ENCODE measurements at places on chromosomes 6 and 20.

GRCh38 chr6:150263765-150264404, 104.9 kb upstream of the IYD start:
- DNase-seq: peak; percentile 11

DNA sequence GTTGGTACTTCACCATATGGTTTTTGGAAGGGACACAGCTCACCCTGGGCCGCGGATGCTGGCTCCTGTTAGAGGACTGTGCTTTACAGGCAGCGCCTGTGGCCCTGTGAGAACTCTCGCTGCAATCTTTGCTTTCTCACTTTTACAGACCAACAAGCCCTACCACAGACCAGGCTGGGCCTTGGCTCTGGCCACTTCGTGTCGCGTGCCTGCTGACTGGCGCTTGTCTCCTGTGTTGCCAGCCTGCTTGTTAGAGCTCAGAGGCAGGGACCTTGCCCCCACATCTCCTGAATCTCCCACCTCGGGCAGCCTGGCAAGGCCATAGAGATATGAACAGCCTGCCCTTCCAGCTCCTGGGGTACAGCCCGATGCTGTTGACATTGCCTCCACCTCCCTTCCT, 56.1 kb downstream of the SYNJ2 start:
- no peak for DNase-seq

GRCh38 chr20:11320033-11320432, 597.7 kb upstream of the BTBD3 start:
- DNase-seq: no peak

DNA sequence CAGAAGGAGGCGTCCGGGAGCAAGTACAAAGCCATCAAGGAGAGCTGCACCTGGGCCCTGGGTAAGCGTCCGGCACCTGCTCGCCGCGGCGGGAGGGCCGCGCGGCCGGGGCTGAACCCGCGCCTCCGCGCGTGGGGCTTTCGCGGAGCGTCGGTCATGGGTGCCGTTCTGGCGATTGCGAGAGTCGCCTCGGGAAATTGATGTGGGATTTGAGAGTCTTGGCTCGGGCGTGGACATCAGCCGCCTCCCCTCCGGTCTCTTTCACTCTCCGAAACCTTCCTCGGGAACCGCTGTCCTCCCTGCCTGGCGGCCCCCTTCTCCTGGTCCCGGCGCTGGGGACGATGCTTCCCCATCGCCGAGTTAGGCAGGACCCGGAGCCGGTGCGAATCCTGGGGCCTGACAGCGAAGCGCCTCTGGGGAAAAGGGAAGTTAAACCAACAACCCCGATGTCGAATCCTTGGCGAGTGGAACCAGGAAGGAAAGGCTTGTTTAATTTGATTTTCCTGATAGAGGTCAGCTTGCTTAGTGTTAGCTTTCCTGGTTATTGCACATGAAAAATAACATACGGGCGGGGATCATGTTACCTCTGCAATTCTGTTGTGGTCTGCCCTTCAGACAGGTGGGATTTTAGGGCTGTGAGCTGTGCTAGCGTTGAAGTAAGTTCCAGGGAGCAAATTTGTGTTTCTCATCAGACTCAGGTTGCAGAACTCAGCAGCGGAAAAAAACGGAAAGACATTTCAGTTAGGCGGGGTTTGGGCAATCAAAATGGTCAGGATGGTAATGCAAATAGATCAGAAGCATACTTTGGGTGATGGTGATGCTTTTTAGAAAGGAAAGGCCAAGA, 594 bp downstream of the ARFGEF3 start:
- peak; percentile 21 for DNase-seq

- DNase-seq: no peak
Measured at GRCh38 chr20:19947611-19948264, 69.4 kb upstream of the NAA20 start.

DNA sequence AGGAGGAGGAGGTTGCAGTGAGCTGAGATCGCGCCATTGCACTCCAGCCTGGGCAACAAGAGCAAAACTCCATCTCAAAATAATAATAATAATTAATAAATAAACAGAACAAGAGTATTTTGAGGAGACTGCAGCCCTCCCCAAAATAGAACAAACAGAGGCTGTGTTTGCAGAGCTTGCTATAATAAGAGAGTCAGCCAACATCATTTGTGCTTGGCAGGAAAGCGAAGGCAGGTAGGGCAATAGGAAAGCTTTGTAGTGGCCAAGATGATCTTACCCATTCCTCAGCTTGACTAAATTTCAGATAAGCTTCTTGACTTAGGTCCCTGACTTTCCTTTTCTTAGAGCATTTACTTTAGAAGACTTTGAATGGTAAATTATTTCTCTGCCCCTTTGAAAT, 6.7 kb downstream of the C6orf141 start:
- DNase-seq: no peak

- DNase-seq: no peak
Measured at GRCh38 chr20:50256577-50256976, 65.9 kb downstream of the CEBPB start.

GRCh38 chr20:17664025-17664633, 17.9 kb downstream of the RRBP1 start:
- no peak for DNase-seq

GRCh38 chr6:144075875-144076274, 19.5 kb downstream of the SF3B5 start:
- no peak for DNase-seq

DNA sequence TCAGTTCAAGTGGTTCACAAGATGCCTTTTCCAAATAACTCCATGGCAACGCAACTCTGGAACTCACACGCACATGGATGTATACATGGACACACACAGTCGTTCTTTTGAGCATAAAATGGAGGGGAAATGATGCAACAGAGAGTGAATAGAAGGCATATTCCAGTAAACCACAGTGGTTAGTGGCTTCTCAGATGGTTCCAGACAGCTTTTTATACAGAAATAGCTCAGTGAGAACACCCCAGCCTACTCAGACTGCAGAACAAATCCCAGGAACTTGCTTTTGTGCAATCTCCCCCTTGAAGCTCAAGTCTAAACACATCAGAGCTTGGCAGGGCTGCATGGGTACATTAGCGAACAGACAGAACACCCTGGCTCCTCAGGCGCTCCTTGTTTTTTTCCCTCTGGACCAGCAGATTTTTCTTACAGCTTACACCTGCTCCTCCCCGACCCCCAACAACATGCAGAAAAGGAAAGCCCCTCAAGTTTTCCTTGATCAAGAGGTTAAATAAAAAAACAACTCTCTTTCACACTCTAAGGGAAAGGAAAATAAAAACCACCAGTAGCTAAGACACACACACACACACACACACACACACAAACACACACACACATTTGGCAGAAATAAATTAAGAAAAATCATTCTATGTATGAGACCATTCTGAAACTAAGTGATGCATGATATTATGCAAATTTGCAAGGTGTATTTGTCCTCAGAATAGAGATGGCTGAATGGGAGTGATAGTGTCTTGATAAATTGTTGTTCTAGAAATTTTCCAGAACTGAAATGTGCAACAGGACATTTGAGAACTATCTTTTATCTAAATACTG, 51.2 kb upstream of the RANBP9 start:
- no peak for DNase-seq

- peak; percentile 36 for DNase-seq
Measured at GRCh38 chr6:89260832-89261231, 43.7 kb upstream of the GABRR1 start.

- DNase-seq: no peak
Measured at GRCh38 chr6:159508931-159509330, 184.1 kb downstream of the SOD2 start.

DNA sequence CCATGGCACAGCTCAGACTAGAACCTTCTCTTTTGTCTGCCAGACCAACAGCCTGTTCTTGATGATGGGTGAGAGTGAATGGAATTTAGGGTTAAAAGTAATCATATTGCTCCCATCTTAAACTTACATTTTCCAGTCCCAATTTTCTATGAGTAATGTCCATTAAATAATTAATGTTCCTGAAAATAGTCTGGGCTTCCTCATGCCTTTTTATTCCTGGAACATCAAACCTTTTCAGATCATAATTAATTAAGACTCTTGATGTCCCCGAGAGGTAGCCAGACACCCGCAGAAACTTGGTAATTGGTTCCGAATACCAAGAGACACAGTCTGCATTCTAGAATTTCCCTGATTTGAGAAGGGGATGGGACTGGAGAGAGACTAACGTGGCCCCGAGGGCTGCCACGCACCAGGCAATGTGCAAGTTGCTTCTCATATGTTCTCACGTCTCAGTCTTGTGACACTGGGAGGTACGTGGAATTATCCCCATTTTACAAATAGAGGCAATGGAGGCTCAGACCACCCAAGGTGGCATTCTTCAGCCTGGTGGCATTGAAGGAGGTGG, 78.6 kb upstream of the TOX2 start:
- DNase-seq: no peak

- DNase-seq: no peak
Measured at GRCh38 chr20:57577679-57578475, 17.0 kb downstream of the PCK1 start.

GRCh38 chr6:108113557-108114519, 39.3 kb upstream of the OSTM1 start:
- DNase-seq: peak; percentile 50

DNA sequence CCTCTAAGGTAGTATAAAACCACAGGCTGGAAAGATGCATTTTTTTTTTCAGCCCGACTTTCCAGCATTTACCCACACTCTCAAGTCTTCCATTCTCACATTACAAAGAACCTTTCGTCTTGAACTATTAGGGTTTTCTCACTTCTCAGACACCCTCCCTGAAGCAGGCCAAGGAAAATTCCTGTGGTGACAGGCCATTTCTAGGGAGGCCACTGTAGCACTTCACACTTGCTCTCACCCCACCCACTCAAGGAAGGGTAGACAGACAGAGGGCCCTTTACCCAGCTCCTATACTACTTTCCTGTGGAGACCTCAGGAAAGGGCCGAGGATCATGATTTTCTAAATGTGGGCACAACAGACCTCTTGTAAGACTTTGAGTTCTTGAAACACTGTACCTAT, 27.7 kb downstream of the KCNS1 start:
- DNase-seq: no peak

- DNase-seq: no peak
Measured at GRCh38 chr20:43590036-43590391, 723 bp upstream of the IFT52 start.

DNA sequence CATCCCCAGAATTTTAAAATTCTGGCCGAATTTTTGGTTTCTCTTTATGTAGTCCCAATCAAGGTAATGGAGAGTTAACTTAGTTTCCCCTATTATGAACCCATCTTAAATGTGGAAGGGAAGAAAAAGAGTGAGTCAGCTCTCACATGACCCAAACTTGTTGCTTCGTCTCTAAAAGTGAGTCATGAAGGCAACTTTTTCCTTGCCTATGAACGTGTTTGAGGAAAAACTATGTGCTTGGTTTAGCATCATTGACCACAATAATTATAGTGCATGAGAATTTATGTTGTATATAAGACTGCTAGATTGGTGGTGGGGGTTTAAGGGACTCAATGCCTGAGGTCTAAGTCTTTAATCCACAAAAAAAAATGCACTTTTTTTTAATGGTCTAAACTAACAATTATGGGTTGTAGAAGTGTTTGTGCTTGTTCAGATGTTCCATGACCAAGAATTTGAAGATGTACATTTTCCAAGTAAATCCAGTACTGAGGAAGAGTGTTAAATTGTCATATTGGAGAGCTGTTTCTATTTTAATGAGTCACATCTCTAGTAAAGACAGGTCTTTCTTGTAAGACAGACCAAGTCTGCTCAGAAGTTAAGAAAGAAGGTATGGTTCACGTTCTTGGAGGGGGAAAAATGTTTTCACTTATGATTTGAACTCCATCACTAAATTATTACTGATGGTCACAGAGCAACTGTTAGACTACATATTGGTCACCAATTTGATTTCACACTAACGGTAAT, 409.9 kb upstream of the MARCKS start:
- DNase-seq: peak; percentile 58

- DNase-seq: peak; percentile 67
Measured at GRCh38 chr6:121657972-121658371, 222.5 kb downstream of the GJA1 start.

DNA sequence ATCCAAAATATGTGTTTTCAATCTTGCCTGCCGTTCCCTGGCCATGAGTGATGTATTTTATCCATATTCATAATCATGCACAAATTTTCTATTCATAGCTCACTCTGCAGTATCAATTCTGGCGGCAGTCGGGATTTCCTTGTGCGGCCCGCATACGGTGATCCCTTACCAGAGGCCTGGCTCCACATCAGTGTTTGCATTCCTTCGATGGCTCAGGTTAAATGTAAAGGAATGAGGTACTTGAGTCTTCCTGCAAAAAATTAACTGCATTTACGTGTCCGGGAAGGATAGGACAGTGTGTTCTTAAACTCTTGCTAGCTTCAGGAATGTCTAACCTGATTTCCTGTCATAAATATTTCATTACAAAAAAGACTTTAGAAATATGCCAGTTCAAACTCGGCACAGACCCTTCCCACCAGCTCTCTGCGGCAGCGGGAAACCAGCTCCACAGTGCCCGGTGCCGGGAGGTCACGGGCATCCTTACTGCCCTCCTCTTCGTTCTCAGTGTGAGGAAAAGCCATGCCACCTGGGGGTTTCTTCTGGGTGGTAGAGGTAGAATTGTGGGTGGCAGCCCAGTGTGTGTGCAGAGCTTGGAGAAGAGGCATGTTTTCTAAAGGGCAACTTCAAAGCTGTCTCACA, 154.5 kb downstream of the MOXD1 start:
- no peak for DNase-seq

DNA sequence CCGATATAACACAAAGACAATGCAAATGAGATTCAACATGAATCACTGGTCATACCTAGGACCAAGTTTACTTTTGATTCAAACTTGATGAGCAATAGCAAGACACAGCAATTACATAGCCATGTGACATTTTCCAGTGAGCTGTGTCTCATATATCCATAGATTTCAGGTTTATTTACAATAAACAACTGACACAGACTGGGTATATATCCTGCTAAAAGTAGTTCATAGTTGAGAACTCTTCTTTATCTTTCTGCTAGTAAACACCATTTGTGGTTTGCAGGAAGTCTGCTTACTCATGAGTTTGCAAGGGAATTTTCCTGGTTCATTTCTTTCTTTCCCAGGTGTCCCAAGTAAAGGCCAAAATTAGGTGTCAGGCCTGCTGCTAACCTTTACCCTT, 343.4 kb downstream of the KIF16B start:
- DNase-seq: no peak

GRCh38 chr6:20401205-20402091, at the start of gene E2F3:
Gene E2F3 (plus strand): TSS chr6:20401879. CDS start chr6:20402233, 354 bp downstream.
- DNase-seq: peak; percentile 100

- DNase-seq: no peak
Measured at GRCh38 chr6:63458480-63459115, 113.7 kb upstream of the LOC128125822 start.

GRCh38 chr6:137434640-137435039, 59.6 kb downstream of the OLIG3 start:
- DNase-seq: no peak

GRCh38 chr6:34059914-34060313, 86.0 kb downstream of the GRM4 start:
- no peak for DNase-seq

GRCh38 chr6:131828951-131829350, 21.1 kb downstream of the ENPP1 start:
- no peak for DNase-seq

DNA sequence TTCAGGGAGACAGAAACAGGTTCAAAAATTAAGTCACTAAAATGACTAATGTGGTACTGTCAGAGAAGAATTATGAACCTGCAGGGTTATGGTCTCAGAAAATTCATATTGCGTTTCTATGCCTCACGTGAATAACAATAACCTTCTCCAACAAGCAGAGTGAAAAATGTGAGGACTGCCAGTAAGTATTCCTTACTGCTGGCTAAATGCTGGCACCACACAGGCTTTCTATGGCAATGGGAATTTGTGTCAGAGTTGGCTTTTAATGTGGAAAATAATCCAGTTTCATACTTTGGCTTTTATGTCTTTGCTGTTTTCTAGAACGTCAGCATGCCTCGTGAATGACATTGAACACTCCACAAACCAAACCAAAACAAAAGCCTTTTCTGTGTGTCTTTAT, 656.0 kb downstream of the KIF16B start:
- DNase-seq: no peak

Data from kidney capillary endothelial cell (primary cell).